Pulmonary artery endothelial cell (primary cell): ENCODE measurements at places on chromosomes 7 and 10. TPM values are rescaled to one million over a fixed set of nuclear protein-coding genes. Genes with fewer than 3 reads are reported as not detected.

NPC1L1 gene
- not detected in 2 replicates for total RNA-seq

TLX1 gene
- total RNA-seq = 0.60 and 1.8 TPM in 2 replicates

CREB5 gene
- total RNA-seq = 2.8 and 4.7 TPM in 2 replicates

TRDMT1 gene
- 4.9 and 6.7 TPM in 2 replicates for total RNA-seq

IKZF5 gene
- 2.7 and 3.8 TPM in 2 replicates for total RNA-seq

ZNF107 gene
- total RNA-seq = 1.7 and 2.9 TPM in 2 replicates

MACROH2A2 gene
- 0.59 and 1.0 TPM in 2 replicates for total RNA-seq

MALRD1 gene
- not detected in 2 replicates for total RNA-seq

PTPN12 gene
- total RNA-seq = 40.8 and 48.2 TPM in 2 replicates

SPDYE18 gene
- 0.13 and 0.28 TPM in 2 replicates for total RNA-seq

SFRP5 gene
- not detected in 2 replicates for total RNA-seq

CDHR3 gene
- 1.1 and 1.4 TPM in 2 replicates for total RNA-seq

CLDN15 gene
- 2.0 and 3.6 TPM in 2 replicates for total RNA-seq

HOXA3 gene
- 0.53 and 0.66 TPM in 2 replicates for total RNA-seq

C10orf71 gene
- total RNA-seq = not detected in 2 replicates

NUPR2 gene
- not detected in 2 replicates for total RNA-seq
